Renal cortical epithelial cell (primary cell): ENCODE measurements at places on chromosomes 13 and 19.

GRCh38 chr13:97339019-97339987 is 94.7 kb upstream of the RAP2A start:
- DNase-seq, result peak; percentile 25

GRCh38 chr19:40750058-40750873 is at the start of gene ACTMAP:
Gene ACTMAP (minus strand): TSS chr19:40750477. CDS start chr19:40749803, 674 bp downstream.
- peak; percentile 98 for DNase-seq

- peak; percentile 8 for DNase-seq
These were observed 156.8 kb downstream of the FLT1 start for GRCh38 chr13:28338006-28338574.

DNA sequence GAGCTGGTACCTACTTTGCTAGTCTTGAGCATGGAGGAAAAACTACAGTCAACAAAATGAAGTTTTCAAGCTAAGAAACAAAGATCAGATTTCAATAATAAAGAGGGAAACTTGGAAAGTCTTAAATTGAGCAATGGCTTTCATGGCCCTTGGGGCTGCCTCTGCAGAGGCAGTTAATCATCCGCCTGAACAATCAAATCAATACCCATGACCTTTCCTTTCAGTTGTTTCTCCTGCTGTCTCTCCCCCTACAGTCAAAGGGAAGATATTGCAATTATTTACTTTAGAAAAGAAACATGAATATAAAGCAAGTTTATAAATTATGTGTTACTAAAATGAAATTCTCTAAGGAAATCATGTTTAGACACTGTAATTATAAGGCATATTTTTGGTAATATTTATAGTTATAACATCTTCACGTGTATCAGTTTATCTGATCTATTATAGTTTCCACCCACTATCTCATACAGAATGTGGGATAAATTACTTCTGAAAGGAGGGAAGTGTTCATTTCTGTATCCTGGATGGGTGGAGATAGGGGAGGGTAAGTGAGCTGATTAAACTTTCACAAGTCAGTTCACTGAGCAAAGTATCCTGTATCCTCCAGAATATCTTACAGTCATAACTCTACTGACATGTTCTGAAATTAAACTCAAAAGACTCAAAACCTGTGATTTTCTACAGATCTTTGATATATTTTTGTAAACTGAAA is 72.4 kb upstream of the TSC22D1 start:
- peak; percentile 85 for DNase-seq

- DNase-seq, result no peak
These were observed 314.6 kb downstream of the LIG4 start for GRCh38 chr13:107900775-107901174.

GRCh38 chr13:48874165-48874564 is 101.5 kb upstream of the FNDC3A start:
- no peak for DNase-seq

- DNase-seq, result peak; percentile 94
These were observed 416 bp upstream of the DOCK9 start for GRCh38 chr13:98978280-98978679.

DNA sequence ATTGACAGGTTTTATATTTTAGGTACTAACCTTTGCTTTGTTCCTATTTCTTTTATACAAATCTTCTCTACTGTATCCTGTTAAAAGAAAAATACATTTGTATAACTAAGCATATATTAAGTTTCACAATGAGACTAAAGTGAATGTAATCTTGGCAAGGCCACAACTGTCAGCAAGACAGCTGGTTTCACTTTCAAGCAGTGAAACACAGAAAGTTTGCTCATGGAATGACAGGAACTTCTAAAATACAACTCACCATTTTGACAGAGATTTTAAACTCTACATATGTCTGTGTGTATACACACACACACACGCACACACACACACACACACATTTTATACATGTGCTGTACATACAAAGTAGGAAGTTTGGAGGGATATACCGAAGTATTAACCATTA is 53.3 kb downstream of the PARP4 start:
- DNase-seq, result peak; percentile 5

GRCh38 chr13:48949566-48950500 is 25.9 kb upstream of the FNDC3A start:
- DNase-seq, result no peak

DNA sequence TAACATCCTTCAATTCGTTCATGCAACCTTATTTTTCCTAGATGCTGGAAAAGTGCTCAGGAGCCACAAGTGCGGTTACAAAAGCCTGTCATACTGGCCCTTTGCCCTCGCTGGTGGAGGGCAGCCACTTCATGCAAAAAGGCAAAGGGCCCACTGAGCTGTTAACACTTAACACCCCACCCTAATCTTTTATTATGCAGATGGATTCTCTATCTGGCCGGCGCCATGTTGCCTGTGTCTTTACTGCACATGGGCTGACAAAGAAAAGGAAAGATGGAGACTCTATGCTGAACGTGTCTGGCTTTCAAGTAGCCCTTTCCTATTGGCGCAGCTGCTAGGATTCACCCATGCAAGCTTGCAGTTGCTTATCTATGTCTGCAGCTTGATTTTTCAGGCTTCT is 10.8 kb downstream of the OR7D2 start:
- no peak for DNase-seq

DNA sequence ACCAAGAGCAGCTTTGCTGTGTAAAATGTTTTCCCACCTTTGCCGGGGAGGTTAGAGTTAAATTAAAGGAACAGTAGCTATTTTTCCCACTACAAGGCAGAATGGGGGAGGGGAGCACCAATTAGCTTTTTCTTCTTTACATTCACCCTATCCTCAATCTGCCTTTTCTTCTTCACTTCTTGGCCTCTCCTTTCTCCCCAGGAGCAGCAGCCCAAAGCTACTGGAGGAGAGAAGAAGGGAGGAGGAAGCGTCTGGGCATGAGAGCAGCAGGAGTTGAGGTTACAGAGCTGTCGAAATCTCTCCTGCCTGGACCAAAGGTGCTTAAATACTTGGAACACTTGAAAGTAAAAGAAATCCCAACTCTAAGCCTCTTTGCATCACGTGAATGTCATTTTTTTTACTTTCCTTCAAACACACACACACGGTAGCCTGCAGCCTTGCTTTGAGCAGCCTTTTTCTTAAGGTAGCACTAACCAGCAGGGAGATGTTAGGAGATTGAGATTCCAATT is 39.0 kb upstream of the WASF3 start:
- no peak for DNase-seq

DNA sequence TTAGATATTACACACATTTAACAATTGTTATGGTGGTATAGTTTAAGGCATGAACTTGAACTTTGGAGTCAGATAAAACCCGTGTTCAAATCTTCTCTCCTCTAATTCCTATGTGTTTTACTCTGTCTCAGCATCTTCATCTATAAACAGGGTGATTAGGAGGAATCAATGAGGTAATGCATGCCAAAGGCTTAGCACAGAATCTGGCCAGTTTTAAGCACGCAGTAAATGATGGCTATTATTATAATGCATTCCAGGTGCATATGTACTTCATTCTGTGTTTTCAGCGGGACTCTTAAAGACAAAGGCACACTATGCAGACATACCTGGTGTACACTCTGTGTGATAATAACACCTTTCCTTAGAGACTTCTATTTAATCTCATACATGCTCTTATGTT is 88.0 kb upstream of the FRY start:
- DNase-seq, result no peak

- DNase-seq, result no peak
These were observed 3.6 kb upstream of the GNG8 start for GRCh38 chr19:46639358-46640182.

DNA sequence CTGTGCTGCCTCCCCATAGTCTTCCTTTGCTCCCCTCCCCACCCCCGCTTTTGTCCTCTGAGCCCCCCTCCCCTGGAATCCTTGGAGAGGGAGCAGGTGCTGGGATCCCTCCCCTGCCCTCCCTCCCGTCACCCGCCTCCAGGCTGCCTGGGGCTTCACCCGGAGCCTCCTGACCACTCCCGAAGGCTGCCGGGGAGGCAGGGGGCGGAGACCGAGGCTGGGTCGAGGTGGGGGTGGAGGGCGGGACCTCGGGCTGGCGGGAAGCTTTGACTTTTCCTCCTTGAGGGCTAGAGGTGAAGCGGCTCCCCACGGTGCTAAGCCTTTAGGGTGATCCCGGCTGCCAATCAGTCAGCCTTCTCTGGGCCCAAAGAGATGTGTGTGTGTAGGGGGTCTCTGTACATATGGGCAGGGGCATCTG is 1.5 kb downstream of the KMT5C start:
- DNase-seq, result peak; percentile 37

GRCh38 chr13:98839856-98840769 is 87.6 kb upstream of the SLC15A1 start:
- peak; percentile 26 for DNase-seq

- no peak for DNase-seq
These were observed 133.5 kb downstream of the DNAJC15 start for GRCh38 chr13:43156916-43157315.

DNA sequence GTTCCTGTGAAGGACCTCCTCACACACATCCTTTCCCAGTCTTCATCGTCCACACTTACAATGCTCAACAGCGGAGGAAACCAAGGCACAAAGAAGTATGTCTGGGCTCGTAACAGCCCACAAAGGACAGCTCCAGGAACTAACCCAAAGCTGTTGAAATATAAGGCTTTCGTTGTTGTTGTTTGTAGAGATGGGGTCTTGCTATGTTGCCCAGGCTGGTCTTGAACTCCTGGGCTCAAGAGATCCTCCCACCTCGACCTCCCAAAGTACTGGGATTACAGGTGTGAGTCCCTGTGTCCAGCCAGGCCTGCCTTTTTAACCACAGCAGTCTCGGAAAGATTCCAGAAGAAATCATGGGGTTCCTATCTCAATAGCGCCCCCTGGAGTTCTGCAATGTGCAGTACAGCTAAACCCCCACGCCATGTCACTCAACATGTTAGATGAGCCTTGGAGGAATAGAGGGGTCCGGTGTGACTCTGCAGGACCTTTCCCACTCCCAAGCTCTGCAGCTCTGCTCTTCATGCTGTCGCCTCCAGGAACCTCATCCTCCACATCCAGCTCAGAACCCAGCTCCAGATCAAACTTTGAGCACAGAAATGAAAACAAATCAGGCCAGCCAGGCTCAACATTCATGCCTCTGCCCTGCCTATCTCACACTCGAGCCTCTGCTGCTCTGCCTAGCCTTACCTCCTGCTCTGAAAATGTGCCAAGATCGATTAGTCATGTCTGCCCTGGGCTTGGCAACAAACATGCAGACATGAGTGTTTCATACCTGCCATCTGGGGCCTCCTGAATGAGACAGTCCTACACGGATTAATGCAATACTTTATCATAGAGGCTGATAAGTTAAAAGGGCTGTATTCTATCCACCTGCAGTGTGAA is 7.5 kb downstream of the PLA2G4C start:
- peak; percentile 8 for DNase-seq

DNA sequence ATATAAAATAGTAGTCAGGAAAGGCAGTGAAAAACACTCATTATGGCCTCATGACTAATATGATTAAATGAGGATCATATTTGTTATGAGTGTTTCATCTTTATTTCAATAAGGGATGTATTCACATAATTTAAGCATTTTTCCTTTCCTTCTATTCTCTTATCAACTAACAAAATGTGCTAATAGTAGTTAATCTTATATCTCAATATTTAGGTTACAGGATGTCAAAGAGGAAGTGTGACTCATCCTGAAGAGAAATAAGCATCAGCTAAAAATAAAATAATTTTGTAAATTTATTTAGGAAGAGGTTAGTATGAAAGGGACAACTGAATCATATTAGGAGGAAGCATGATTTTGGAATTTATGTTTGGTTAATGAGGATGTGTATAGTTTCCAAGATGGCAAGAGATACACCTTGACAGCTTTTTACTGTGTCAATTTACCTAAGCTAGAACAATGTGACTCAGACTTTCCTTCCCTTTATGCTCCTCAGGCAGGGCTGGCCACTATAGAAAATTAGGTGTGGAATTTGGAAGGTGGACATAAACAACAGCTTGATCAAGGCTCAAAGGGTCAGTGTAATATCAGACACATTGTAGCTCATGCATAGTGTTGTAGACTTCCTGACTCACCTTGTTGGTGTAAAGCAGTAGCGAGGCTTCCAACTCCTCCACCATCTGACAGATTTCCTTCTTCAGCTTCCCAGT is 172.7 kb downstream of the SLITRK1 start:
- no peak for DNase-seq

DNA sequence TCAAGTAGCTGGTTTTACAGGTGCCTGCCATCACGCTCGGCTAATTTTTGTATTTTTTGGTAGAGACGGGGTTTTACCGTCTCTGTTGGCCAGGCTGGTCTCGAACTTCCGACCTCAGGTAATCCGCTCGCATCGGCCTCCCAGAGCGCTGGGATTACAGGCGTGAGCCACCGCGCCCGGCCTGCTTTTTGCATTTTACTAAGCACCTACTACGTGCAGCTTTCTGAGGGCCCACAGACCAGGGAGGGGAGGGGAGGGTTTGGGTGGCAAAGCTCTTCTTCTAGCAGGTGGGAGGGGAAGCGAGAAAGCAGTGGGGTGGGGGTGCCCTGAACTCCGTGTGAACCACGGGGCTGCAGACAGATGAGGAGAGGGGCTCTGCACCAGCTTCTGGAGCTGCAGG is 15.0 kb downstream of the PALM start:
- no peak for DNase-seq

DNA sequence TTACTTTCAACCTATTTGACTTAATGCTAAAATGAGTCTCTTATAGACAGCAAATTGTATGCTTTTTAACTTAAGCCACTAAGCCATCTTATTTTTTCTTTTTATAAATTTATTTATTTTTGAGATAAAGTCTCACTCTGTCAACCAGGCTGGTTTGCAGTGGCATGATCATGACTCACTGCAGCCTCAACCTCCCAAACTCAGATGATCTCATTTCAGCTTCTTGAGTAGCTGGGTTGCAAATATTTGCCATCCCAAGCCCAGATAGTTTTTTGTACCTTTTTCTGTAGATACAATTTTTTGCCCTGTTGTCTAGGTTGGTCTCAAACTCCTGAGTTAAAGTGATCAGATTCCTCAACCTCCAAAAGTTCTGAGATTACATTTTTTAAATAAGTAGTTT is 27.1 kb downstream of the ZNF714 start:
- DNase-seq, result peak; percentile 16

DNA sequence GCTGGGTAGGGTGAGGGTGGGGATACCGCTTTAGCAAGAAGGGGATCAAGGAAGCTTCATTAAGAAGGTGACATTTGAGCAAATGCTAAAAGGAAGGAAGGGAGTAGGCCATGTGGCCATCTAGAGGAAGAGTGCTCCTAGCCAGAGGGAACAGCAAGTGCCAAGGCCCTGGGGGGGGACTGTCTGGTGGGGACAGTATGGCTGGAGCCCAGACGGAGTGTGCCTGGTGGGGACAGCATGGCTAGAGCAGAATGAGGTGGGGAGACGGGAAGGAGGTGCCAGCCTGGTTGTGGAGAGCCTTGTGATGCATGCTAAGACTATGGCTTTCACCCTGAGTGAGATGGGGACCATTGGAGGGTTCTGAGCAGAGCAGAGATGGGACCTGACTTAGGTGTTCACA is 2.1 kb upstream of the TGFB1 start:
- no peak for DNase-seq

GRCh38 chr13:51417716-51418115 is 35.1 kb downstream of the INTS6 start:
- no peak for DNase-seq

GRCh38 chr13:35714588-35715377 is 238.3 kb upstream of the MAB21L1 start:
- no peak for DNase-seq

GRCh38 chr13:73335944-73336343 is 277.1 kb downstream of the KLF5 start:
- DNase-seq, result no peak

GRCh38 chr19:47749326-47749725 is 4.0 kb downstream of the NOP53 start:
- DNase-seq, result no peak
